Stimulated activated CD4-positive, alpha-beta T cell treated with anti-CD3 and anti-CD28 coated beads, Interleukin-12 subunit alpha, Interleukin-12 subunit beta, amount 100 ng/mL, for 24 hours (primary cell): ENCODE measurements at places on chromosomes 2 and 18.

- no peak for DNase-seq
Measured at GRCh38 chr2:8677646-8678592, 3.9 kb upstream of the ID2 start.

GRCh38 chr18:24039671-24040070 lies 25.1 kb downstream of the TTC39C start:
- no peak for DNase-seq

GRCh38 chr2:193502363-193503035 lies 1307.8 kb upstream of the TMEFF2 start:
- DNase-seq, result no peak

- DNase-seq, result no peak
Measured at GRCh38 chr18:3485153-3486149, 35.5 kb downstream of the TGIF1 start.

DNA sequence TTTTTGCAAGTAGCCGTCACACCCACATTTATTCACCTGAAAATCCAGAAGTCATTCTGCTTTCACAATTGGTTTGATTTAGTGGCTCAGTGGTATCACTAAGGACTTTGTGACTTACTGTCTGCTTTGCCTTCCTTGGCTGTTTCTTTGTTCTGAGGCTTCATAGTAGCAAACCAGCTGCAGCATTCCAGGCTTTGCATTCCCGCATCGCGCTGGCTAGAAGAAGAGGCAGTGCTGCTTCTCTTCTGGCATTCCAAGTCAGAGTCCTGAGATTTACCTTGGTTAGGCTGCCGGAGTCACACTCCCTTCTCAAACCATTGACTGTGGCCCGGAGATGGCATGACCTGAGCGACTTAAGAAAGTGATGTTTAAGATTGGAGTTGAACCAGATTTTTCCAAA lies 35.1 kb downstream of the MYO1B start:
- no peak for DNase-seq

- no peak for DNase-seq
Measured at GRCh38 chr2:168534926-168535325, 78.9 kb downstream of the CERS6 start.

GRCh38 chr18:49490246-49490762 lies 3.3 kb upstream of the C18orf32 start:
- no peak for DNase-seq

DNA sequence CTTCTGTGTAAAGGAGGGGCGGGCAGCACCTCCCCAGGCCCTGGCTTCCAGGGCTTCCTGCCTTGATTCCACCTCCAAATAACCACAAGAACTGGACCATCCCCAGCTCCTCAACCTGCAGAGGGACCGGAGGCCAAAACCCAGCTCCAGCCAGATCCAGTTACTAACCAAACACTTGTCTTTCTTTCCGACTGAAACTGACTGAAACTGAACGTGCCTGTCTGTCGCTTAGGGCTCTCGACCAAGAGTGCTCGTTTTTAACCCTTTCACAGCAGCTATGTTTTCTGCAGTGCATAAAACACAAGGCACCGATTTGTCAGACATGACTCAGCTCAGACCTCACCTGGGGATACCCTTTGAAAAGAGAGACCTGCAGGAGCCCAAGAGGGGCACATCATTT lies 249.9 kb upstream of the SIX2 start:
- no peak for DNase-seq

DNA sequence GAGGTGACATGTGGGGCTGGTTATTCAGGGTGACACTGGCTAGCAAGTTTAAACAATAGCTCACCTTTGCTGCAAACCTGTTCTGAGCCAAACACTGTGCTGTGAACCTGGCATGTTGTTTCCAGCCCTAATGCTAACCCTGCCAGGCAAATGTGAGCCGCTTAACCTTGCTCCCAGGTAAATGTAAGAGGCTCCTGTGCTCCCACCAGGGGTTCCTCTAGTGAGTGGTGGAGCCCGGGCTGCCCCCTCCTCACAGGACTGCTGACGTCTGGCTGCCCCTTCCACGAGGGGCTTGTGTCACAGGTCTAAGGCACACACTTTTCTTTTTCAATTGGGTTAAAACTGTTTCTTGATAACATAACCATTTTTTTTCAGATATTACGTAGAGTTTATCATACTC lies 223.7 kb downstream of the DCDC2C start:
- no peak for DNase-seq

- no peak for DNase-seq
Measured at GRCh38 chr2:211903961-211904360, 634.6 kb downstream of the ERBB4 start.

DNA sequence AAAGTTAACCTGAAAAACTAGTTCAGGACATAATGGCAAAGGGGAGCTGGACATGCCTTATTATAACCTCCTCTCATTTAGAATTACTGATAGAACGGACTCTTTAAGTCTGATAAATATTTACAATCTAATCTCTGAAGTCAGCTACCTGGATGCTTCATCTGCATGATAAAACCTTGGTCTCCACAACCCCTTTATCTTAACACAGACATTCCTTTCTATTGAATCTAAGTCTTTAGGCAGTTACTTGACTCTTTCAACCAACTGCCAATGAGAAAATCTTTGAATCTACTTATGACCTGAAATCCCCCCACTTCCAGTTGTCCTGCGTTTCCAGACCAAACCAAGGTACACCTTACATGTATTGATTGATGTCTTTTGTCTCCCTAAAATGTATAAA lies 191.2 kb upstream of the LRRTM4 start:
- DNase-seq, result no peak

DNA sequence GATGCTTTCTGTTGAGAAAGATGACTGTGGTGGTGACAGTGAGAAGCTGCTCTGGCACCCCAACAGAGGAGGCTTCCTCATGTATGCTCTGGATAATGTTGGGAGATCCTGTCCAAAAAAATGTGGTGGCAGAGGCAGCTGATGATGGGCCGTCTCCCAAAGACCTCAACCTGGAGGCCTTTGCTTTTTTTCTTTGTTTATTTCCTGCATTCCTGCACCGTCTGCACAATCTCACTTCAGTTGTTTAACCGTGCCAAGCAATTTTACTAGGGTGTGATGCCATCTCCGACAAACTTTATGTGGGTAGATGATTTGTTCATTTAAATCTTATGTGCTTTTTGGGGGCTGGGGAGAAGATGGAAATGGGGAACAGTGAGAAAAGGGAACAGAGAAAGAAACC lies 62.2 kb upstream of the IGFBP5 start:
- no peak for DNase-seq

DNA sequence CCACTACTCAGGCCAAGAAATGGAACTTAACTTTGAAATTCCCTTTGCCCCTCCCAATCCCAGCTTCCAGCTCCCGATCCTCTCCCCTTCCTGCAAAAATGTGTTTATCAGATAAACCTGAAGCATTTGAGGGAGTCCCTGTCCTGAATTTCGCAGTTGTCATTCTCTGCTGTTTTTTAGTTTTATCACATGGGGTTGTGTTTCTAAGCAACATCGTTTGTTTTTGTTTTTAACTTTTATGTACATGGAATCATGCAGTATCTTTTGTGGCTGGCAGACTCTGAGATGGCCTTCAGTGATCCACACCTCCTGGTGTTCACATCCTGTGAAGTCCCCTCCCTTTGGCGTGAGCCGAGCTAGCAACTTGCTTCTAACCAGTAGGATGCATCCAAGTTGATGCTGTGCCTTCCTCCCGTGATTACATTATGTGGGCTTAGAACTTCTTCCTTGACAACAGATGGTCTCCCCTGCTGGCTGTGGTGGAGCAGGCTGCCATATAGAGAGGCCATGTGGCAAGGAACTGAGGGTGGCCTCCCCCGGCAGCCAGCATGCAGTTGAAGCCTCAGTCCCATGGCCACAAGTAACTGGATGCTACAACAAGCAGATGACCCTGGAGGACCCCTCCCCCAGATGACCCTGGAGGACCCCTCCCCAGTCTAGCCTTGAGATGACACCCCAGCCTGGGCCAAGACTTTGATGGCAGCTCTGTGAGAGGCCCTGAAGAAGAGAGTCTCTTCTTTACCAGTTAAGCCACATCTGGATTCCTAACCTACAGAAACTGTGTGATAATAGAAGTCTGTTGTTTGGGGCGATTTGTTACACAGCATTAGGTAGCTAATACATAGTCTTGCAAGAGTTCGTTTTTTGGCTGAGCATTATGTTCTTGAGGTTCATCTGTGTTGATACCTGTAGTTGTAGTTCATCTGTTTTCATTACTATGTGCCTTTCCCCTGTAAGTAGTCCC lies 27.7 kb downstream of the SH3BP4 start:
- no peak for DNase-seq

GRCh38 chr2:176967911-176968450 lies 244.6 kb upstream of the HNRNPA3 start:
- no peak for DNase-seq

DNA sequence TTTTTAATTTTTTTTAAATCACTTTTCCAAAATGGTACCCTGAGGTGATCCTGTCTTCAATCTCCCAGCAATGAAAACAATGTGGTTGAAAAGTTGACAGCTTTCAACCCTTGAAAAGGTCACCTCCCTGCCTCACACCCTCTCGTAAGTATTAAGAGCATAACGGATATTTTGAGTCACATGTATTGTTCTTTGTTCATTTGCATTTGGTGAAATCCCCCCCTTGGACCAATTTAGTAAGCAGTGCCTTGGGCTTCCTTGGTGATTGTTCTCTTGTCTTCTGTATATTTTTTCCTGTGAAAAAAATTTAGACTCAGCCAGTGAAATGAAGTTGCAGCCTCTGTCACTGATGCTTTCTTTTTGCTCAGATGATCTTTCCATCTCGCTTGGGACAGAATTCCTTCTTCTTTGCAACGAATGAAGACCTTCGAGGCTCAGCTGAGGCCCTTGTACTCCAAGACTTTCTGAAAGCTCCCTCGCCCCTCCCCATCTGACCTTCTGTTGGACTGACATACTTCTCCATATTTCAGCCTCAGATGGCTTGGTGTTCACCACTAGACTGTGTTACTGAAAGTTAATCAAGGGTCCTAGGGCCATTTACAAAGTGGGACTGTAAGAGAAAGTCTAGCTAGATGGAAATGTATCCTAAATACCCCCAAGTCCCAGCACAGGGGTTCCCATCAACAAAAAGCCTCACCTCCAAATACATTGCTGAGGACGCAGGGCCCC lies 158.4 kb downstream of the BCL2 start:
- DNase-seq, result no peak

DNA sequence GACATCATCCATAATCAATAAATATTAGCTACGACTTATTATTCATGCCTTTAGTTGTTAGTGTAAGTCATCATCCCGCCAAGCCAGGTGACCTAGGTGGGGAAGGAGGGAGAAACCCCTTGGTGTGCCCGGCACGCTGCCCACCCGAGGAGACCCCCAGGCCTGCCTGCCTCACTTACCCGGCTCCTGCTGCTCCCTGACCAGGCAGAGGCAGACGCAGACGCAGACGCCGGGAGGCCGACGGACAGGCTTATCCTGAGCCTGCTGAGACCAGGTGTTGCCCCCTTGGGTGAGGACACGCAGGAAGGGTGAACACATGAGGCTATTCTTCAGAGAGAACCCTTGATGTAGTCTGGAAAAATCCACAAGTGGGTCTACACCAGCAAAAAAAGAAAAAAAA lies 401.8 kb downstream of the GALR1 start:
- DNase-seq, result no peak

GRCh38 chr2:155368934-155369333 lies 670.4 kb downstream of the KCNJ3 start:
- DNase-seq, result no peak

DNA sequence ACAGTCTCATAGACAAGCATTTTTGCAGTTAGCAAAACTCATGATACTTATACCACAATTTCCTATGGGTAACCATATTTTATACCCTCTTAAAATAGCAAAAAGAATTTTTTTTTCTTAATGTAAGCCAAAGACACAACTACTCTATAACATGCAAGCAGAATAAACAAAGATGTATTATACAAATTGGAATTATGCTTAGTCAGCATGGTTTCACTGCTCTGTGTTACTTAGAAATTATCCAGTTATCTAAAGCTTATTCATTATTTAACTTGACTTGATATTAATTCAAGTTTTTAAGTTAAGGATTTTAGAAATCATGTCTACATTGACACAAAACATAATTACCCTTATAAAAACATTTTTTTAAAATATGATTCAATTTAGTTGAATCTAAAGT lies 449.8 kb upstream of the CDH2 start:
- DNase-seq, result no peak

DNA sequence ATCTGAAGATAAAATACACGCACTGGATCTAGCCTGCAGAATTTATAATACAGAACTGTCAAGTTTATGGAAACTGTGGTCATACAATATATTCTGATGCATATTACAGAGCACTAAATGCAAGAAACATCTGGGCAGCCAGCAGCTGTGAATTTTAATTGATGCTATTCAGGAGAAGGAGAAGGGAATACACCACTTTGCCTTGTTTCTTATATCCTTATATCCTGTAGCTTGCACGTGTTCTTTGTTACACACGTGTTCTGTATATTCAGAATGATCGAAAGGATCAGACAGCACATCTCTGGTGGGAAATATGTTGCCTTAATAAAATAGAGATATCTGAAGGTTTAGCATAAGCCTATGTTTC lies 335.8 kb downstream of the AGPS start:
- DNase-seq, result no peak

- no peak for DNase-seq
Measured at GRCh38 chr2:204718607-204719006, 173.3 kb downstream of the PARD3B start.

- no peak for DNase-seq
Measured at GRCh38 chr18:63890237-63890949, 2.9 kb downstream of the SERPINB2 start.

GRCh38 chr2:176633754-176634153 lies 364.5 kb downstream of the MTX2 start:
- DNase-seq, result no peak

DNA sequence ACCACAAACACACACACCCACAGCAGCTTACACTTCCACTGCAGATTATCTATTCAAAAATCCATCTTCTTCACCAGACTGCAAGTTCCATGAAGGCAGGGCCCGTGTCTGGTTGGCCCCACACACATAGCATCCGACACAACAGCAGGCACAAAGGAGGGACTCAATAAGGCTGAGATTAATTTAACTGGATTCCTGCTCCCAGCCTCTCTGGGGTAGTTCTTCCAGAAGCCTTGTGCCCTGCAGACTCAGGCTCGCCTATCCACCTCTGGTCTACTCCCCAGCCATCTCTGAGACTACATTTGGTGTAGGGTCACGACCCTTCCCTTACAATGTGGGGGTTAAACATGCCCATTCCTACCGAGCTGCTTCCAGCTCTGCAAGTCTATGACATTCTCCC lies 57.7 kb downstream of the TRABD2A start:
- no peak for DNase-seq

GRCh38 chr2:228675091-228675490 lies 493.6 kb upstream of the SPHKAP start:
- DNase-seq, result no peak
